ENCODE measurements at places on chromosomes 7 and 10. TPM values are rescaled to one million over a fixed set of nuclear protein-coding genes. Genes with fewer than 3 reads are reported as not detected.

The INTS15 gene
- 20.5 TPM for total RNA-seq

The AVPI1 gene
- total RNA-seq, result 2.9 TPM

The XRCC2 gene
- 2.9 TPM for total RNA-seq

The SORCS1 gene
- total RNA-seq, result not detected

The TBC1D12 gene
- 10.5 TPM for total RNA-seq

The CEP55 gene
- total RNA-seq, result 18.9 TPM

The PRSS58 gene
- not detected for total RNA-seq

The CCDC172 gene
- total RNA-seq, result not detected

The ZP3 gene
- total RNA-seq, result 4.2 TPM

The CDHR1 gene
- total RNA-seq, result not detected

The CD36 gene
- 4.9 TPM for total RNA-seq

The PCBD1 gene
- 54.9 TPM for total RNA-seq

The HK1 gene
- total RNA-seq, result 86.6 TPM

The PPP1R17 gene
- not detected for total RNA-seq

Data from vein endothelial cell (primary cell).